ENCODE measurements at places on chromosomes 12 and 14. TPM values are rescaled to one million over a fixed set of nuclear protein-coding genes. Genes with fewer than 3 reads are reported as not detected.

The SLC25A47 gene
- 0.22 TPM for total RNA-seq

The IFI27L1 gene
- total RNA-seq = 11.9 TPM

The BCDIN3D gene
- total RNA-seq = 5.5 TPM

The ANKRD33 gene
- 4.2 TPM for total RNA-seq

The PLEKHG3 gene
- 47.5 TPM for total RNA-seq

The IL23A gene
- 0.71 TPM for total RNA-seq

The IL22 gene
- total RNA-seq = not detected

The SERPINA10 gene
- not detected for total RNA-seq

The ZDHHC22 gene
- total RNA-seq = 5.6 TPM

The REM2 gene
- total RNA-seq = 2.0 TPM

The TSPAN19 gene
- 0.22 TPM for total RNA-seq

The LIN7A gene
- 35.1 TPM for total RNA-seq

The FLRT2 gene
- total RNA-seq = 89.6 TPM

The GPR132 gene
- total RNA-seq = 0.66 TPM

The KLHDC1 gene
- 14.6 TPM for total RNA-seq

The LLPH gene
- total RNA-seq = 8.0 TPM

The ENO2 gene
- total RNA-seq = 172 TPM

The MMP19 gene
- 2.3 TPM for total RNA-seq

The LHX5 gene
- not detected for total RNA-seq

The OR4Q2 gene
- total RNA-seq = not detected

The KRT85 gene
- total RNA-seq = 0.27 TPM

The NKX2-1 gene
- total RNA-seq = not detected

The CCDC196 gene
- total RNA-seq = not detected

The TOMM20L gene
- total RNA-seq = not detected

The ADCK1 gene
- total RNA-seq = 10.6 TPM

The STYK1 gene
- 1.2 TPM for total RNA-seq

The CDCA3 gene
- total RNA-seq = 6.3 TPM

The KRT82 gene
- not detected for total RNA-seq

The DNAH10 gene
- total RNA-seq = 1.3 TPM

The PLCZ1 gene
- not detected for total RNA-seq

The DHH gene
- total RNA-seq = 1.4 TPM

The CLECL1 gene
- total RNA-seq = not detected

The TAS2R42 gene
- total RNA-seq = not detected

The CIROP gene
- not detected for total RNA-seq

The FAM181A gene
- total RNA-seq = not detected

The TAS2R9 gene
- total RNA-seq = not detected

The BDKRB1 gene
- 0.38 TPM for total RNA-seq

The SLC10A1 gene
- total RNA-seq = not detected

The GON7 gene
- total RNA-seq = 13.7 TPM

The DPY19L2 gene
- 58.8 TPM for total RNA-seq

The ITFG2 gene
- total RNA-seq = 35.6 TPM

The CLEC2B gene
- total RNA-seq = 13.5 TPM

The ATF7 gene
- 26.3 TPM for total RNA-seq

The CFAP251 gene
- total RNA-seq = 6.0 TPM

The TAS2R43 gene
- total RNA-seq = 27.2 TPM

The SERPINA4 gene
- not detected for total RNA-seq

The METTL25 gene
- total RNA-seq = 48.7 TPM

The PDE6H gene
- 53.2 TPM for total RNA-seq

The VWF gene
- total RNA-seq = 73.5 TPM

The TMTC2 gene
- total RNA-seq = 121 TPM

The APOF gene
- total RNA-seq = not detected

The KCNA1 gene
- 4.3 TPM for total RNA-seq

The NPAS3 gene
- 12.0 TPM for total RNA-seq

The IL26 gene
- total RNA-seq = not detected

The GYS2 gene
- not detected for total RNA-seq

The PTPRB gene
- total RNA-seq = 29.7 TPM

The PCED1B gene
- total RNA-seq = 0.82 TPM

The RNASE1 gene
- total RNA-seq = 65.1 TPM
